ENCODE measurements at places on chromosomes 12 and 14.

DNA sequence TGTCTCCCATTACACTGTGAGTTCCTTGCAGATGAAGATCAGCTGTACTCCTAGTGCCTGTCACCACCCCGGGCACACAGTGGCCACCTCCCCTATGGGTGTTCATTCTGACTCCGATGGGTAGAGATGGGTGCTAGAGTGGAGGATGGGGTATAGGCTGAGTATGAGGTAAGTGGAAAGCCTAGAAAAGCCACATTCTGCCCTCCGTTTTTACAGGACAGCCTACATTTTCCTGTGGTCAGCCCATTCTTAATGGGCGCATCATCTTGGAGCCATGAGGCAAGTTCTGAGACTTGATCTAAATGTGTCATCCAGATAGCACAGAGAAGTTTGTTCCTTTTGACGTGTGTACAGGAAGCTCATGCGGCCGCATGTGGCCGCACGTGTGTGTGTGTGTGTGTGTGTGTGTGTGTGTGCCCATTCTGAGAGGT lies 166.7 kb upstream of the HIF1A start:
- no peak for DNase-seq

- no peak for DNase-seq
Observed at GRCh38 chr14:69882116-69882864, 3.1 kb downstream of the SMOC1 start.

DNA sequence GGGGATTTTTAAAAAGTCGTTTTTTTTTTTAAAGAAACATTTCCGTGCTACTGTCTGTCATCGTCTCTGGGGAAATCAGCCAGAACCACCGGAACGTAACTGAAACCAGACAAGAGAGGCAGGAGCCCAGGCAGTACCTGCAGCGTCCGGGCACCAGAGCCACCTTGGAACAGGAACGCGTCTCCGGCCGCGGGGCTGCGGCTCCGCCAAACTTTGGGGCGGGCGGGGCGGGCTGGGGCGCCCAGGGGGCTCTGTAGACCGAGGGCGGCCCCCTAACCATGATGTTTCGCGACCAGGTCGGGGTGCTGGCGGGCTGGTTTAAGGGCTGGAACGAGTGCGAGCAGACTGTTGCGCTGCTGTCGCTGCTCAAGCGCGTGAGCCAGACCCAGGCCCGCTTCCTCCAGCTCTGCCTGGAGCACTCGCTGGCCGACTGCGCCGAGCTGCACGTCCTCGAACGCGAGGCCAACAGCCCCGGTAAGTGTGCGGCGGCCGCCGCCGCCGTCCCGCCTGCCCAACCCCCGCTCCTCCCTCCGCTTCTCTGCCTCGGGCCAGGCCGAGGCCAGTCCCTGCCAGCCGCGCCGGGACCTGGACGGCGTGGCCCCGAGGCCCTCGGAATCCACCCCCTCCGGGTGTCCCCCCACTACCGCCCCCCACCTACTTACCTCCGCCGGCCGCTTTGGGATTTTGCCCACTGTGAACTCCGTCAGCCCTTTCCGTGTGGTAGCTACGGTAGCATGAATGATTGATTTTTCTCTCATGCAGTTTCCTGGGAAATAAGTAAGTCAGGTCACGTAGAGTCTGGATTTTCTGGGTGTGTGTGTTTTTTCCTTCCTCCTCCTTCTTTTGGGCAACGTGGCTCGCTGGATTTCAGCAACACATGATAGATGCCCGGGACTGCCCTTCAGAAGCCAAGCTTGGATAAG lies 972 bp downstream of the SAMD4A start:
- DNase-seq, result no peak

- no peak for DNase-seq
Observed at GRCh38 chr14:43418324-43418723, 1088.8 kb downstream of the FSCB start.

DNA sequence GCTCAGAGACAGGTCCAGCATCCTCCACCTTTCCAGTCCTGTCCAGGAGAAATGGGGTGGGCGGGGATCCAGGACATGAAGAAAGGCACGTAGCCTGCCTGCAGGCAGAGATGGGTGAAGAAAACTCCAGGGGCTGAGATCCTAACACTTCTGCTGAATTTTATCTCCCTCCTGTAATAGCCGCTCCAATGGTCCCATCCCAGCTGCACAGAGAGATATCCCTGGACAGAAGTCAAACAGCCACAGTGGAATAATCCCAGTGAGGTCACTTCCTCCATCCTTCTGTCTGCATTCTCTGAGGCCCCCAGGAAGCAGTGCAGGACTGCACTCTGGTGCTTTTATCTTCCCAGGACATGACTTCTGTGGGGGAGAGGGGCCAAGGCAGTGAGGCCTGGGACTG lies 26.3 kb downstream of the KRT18 start:
- DNase-seq, result no peak

DNA sequence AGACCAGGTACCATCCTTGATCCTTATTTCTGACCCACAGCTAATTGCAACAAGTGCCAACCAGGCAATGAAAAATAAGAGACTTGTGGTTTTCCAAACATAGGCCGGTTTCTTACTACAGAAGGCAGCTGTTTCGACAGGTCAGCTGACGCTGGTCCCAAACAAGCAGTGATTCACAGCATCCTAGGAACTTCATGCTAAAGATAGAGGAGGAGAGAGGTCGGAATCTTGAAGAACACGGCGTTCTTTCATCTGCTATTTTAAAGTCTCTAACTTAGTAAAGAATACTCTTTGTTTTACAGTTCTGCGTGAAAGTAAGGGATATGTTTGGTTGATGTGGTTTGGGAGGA lies 28.1 kb upstream of the ADGRD1 start:
- no peak for DNase-seq

DNA sequence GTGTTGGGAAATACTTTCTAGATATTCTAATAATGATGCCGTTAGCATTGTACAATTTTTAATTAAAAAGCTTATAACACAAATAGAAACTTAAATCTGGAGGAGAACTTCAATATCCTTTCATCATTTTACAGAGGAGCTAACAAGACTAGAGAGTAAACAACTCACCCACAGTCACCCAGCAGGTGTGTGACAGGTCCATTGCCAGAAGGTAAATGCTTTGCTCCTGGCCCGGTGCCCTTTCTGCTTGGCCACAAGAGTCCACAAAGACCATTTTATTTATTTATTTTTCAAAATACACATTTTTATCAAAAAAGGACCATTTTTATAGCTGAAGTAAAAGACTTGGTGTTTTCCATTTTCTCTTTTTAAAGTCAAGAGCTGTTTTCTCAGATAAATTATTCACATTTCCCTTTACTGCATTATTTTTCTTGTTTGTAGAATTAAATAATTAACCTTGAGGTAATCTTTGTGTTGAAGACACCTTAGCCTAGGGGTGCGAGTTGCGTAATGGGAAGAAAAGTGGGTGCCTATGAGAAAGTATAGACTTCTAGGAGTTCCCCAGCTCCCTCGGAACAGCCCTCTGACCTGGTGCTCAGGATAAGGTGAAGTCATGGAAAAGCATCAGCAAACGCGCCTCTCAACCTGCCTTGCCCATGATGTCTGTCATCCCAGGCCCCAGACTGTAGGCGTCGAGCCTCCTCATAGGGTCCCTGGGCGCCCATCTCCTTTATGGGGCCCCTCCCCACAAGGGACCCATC lies 26.3 kb upstream of the AMIGO2 start:
- DNase-seq, result no peak

- DNase-seq, result no peak
Observed at GRCh38 chr12:67534681-67535080, 113.9 kb upstream of the DYRK2 start.

- DNase-seq, result no peak
Observed at GRCh38 chr12:6948873-6949594, 2.1 kb upstream of the PTPN6 start.

DNA sequence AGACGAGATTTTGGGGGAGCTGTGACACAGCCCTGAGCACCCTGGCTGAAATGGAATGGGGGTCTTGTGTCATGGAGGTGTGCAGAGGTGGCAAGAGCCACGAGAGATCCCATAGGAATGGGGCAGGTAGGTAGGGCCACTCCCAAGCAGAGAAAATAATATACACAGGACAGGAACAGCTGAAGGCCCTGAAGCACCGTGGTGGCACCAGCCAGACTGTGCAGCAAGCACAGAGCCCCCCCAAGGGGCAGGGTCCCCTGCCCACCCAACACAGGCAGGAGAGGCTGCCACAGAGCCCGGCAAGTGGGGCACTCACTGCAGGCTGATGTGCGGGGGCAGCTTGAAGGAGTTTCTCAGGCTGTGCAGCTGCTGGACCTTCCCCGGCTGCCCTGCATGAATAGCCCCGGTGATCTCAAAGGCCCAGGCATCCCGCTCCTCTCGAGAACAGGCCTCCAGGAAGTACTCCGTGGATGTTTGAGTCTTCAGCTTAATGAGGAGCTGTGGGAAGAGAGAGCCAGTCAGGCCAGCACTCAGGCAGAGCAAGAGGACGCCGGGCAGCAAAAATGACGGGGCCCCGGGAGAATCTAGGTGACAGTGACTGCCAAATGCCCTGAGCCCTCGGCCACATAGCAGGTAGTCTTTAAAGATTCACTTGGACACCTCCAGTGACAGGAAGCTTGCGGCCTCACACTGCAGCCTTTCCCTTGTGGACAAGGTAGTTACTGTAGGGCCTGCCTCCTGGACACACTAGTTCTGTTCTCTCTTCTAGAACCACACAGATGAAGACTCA lies 16.7 kb downstream of the PLEK2 start:
- DNase-seq, result no peak

DNA sequence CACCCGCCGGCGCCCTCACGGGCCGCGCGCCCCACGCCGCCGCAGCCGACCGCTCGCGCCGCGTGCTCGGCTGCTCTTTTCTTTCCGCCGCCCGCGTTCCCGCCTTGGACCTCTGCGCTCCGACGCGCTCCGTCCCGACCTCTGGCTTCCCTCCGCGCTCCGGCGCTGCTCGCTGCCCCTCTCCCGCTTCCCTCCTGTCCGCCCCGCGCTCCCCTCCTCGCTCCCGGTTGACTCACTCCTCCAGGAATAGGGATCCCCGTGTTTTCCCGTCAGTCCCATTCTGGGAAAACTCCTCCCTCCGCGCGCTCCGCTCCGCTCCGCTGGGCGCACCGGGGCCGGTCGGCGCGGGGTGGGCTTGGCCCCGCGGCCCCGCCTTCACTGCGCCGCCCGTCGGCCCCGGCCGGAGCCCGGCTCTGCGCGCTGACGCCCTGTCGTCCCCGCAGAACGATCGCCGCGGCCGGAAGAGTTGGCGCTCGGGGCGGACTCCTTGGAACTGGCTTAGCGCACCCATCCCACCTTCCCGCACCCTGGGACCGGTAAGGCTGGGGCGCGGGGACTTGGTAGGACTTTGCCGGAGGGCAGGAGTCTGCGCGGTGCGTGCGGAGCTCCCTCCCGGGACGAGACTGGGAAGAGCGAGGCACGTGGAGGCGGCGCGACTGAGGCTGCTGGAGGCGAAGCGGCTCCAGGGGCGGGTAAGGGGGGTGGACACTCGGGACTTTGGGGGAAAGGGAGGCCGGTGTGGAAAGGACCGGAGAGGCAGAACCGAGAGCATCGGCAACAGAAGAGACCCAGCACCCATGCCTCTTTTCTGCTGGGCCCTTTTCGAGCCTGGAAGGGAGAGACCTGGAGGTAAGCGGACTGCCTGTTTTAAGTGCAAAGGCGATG lies 550 bp downstream of the TEAD4 start:
- no peak for DNase-seq

GRCh38 chr12:116456330-116457082 lies 102.7 kb upstream of the MAP1LC3B2 start:
- no peak for DNase-seq

DNA sequence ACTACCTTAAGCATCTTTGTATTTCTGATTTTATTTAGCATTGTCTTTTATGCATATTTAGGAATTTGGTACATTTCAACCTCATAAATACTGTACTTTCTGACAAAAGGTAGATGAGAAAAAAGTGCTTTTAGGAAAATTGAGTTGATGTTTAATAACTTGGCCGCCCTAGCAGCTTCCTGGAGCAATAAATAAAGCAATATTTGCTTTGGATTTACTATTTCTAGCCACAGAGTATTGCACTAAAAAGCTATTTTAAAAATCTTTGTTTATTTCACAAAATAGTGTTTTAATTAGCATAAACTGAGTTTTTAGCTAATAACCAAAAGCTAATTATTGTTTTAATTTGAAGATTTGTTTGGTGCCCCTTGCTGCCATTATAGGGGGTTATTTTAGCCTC lies 9.5 kb downstream of the PAPOLA start:
- no peak for DNase-seq

- DNase-seq, result no peak
Observed at GRCh38 chr12:105233041-105233905, 2.7 kb downstream of the APPL2 start.

- DNase-seq, result no peak
Observed at GRCh38 chr12:10802587-10802986, at the start of gene TAS2R7. TSS of gene TAS2R7 (minus strand) at chr12:10802627. CDS start at chr12:10802570, 57 bp downstream.

DNA sequence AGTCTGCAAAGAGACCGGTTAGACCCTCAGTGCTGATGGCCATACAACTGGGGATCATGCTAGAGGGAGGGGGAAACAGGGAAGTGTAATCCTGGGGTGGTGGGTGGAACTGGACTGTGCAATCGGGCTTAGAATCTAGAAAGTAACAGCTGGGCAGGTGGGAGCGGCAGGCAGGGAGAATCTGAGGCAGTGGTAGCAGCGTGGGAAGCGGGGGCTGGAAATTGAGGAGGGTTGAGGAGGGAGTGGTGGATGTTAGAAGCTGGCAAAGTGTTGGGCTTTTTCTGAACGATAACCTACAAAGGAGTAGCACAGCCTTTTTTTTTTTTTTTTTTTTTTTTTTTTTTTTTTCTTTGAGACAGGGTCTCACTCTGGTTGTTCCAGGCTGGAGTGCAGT lies 3.1 kb upstream of the IGFBP6 start:
- no peak for DNase-seq

GRCh38 chr12:122395319-122395718 lies 27.1 kb downstream of the CLIP1 start:
- DNase-seq, result no peak

DNA sequence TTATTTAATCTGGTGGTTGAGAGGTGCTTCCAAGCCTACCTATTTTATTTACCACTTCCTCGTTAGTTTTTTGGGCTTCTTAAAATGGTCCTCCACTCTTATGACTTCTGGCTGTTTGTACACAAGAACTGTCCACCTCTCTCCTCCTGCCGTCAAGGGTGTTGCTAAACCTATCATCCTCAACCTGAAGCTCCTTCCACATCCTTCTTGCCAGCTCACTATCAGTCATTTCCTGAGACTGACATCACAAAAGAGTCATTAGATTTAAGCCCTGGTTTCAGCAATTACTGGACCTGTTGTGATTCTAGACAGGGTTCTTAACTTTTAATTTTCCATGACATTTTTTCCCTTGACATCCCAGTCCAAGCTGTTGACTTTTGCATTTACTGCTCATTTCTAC lies 91.9 kb downstream of the BICD1 start:
- no peak for DNase-seq

GRCh38 chr12:128365651-128366231 lies 98.8 kb downstream of the TMEM132C start:
- DNase-seq, result no peak

DNA sequence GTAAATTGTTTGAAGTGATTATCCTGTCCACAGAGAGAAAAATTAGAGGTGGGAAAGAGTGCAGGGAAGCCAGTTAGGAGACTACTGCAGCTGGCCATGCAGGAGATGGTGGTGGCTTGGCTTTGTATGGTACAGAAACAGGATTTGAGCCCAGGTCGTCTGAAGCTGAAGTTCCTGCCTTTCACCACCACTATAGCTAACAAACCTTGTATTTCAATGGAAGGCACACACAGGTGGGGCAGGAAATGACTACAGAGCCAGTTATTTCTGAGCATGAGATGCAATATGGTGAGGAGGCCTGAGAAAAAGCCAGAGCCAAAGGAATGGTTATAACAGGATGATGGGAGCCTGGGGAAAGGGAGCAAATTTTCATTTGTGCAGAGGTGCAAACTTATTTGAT lies 103.9 kb downstream of the BTG1 start:
- no peak for DNase-seq

Measured in stimulated activated CD4-positive, alpha-beta T cell treated with anti-CD3 and anti-CD28 coated beads, Interleukin-1b, Interleukin-23, amount 100 ng/mL, for 1 hour (primary cell).